GM12891 (cell line): ENCODE measurements at places on chromosomes 4 and X.
A peak's percentile ranks its signal among the peaks of the same experiment; 100 is the strongest.

DNA sequence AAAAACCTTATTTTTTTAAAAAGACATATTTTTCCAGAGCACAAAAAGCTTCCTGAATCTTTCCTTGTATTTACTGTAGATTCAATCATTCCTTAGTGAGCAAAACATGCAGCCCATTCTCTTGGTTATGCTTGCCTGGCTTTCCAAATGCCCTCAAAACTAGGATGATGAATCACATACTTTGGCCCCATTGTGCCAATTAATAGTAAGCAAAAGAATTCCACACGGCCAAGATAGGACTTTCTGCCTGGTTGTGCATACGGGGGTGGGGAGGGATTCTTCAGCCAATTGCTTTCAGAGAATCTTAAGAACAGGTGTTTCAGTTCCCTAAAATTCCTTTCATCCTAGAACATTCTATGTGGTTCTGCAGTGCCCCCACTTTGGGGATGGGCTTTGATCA lies 7.0 kb downstream of the RAI2 start:
- no peak for DNase-seq

- DNase-seq = no peak
These were observed 109.2 kb upstream of the OTUD4 start for GRCh38 chr4:145289403-145290076.

GRCh38 chr4:105633241-105633640 lies 75.2 kb downstream of the INTS12 start:
- DNase-seq = no peak

GRCh38 chr4:107870916-107871786 lies 46.4 kb downstream of the SGMS2 start:
- no peak for DNase-seq

DNA sequence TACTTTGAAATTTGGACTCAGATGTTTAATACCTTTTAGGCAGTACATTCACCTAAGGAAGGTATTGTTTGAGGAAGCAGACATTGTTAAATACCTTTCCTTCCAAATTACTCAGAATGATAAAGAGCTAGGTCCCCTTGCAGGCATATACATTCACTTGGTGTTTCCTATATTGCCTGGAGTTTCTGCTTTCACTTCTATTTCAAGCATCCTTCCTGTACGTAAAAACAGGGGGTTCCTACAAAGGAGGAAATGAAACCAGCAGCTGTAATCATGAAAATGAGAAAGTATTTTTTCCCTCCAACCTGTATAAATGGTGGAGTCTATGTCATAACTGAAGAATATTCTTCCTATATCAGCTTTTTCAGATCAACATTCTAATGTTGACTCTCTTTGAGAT lies 90.4 kb upstream of the RASGEF1B start:
- peak; percentile 14 for DNase-seq

DNA sequence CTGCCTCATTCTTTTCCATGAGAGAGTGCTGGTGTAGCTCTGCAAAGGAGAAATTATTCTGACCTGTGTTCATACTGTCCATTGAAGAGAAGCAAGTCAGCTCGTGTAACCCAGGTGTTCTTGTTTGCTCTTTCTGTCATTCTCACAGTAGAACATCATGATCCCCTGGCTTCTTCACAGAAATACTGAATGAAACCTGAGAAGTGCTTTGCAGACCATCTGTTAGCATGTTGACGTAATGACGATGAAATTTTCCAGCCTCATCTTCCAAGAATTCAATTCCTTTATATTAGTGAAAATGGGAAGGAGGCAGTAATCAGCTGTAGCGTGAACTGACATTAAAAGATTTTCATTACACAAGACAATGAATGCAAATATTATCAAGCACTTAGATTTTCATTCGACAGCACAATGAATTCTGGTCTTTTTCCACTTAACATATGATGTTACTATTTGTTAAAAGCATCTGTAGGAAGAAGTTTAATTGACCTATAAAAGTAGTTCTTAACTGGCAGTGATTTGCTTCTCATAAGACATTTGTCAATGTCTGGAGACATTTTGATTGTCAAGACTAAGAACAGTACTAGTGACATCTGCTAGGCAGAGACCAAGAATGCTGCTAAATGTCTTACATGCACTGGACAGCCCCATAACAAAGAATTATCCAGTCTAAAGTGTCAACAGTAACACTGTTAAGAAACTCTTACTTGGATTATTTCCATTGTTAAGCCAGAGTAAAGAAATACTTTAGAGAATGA lies 246.3 kb downstream of the BANK1 start:
- no peak for DNase-seq

- DNase-seq = no peak
These were observed 1.1 kb downstream of the FHL1 start for GRCh38 chrX:136148391-136148790.

DNA sequence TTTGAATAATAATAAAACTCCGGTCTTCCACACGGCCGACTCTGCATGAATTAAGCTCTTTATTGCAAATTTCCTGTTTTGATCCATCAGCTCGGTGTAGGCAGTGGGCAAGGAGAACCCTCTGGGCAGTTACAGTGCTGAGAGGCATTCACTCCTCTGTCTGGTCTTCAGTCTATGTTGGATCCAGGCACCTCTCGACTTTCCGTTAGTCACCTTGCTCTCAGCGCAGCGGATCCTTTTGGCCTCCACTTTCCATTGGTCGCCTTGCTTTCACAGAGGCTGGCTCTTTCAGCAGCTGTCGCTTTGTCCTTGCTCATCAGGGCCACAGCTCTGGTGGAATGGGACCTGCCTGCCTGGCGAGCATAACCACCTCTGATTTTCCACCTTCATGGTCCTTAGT lies 52.9 kb downstream of the TRMT44 start:
- no peak for DNase-seq

GRCh38 chr4:150491132-150492049 lies 90.6 kb upstream of the MAB21L2 start:
- DNase-seq = no peak

GRCh38 chrX:16155581-16156096 lies 11.6 kb upstream of the MAGEB17 start:
- no peak for DNase-seq

DNA sequence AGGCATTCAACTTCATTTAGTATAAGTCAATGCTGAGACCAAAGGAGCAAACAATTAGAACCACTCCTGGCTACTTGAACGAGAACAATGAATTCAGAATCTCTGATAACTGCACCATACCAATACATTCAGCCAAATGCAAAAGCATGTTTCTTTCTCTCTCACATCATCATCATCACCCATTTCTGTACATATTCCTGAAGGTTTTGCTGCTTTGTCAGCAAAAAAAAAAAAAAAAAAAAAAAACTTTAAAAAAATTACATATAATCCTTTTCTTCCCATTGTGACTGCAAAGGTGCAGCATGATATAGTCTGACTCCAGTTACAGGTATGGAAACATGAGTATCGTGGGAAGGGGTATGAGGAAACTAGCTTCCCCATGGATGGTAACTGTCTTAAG lies 35.6 kb downstream of the FBXW7 start:
- no peak for DNase-seq

DNA sequence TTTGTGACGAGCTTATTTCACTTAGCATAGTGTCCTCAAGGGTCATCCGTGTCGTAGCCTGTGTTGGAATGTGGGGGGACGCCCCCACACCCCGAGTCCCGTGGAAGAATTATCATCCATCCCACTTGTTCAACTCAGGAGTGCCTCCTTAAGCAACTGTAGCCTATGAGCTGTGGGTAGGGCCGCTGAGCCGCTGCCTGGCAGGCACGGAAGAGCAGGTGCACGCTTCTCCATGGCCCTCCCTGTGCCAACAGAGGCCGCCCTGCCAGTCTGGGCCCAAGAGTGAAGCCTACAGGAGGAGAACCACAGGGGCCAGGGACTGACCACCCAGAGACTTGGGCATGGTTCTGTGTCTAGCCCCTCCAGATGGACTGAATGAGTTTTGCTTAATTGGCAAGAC lies 2.3 kb upstream of the RGS12 start:
- DNase-seq = no peak

DNA sequence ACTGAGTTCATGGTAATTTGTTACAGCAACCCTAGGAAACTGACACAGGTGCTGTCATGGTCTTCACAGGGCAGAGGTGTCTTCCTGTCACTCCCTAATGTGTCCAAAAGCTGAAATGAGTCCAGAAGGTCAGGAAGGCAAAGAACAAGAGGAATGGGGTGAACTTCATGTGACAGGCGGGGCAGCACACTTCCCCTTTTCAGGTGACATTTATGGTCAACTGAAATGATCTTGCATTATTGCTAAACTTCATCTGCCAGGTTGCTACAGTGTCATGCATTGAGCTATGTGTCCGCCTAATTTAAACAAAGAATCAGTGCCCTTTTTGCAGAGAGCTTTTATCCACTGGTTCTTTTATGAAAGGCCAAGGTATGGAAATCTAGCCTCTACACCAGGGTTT lies 15.9 kb upstream of the CCDC149 start:
- DNase-seq = no peak

DNA sequence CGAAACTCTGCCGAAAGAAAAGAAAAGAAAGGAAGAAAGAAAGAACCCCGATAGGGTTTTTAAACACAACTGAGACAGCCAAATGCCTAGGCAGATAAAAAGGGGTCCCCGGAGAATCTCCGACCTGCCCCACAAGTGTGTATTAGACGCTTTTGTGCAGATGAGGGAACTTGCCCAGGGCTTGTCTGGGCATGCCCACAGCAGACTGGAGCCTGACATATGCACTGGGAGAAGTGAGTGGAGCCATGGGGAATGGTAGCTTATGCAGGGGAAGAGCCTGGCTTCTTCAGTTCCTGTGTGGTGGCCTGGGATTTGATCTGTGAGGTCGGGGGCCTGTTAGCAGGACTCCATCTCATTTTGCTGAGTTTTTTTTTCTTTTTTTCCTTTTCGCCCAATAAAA lies 199.0 kb downstream of the GPC3 start:
- DNase-seq = no peak

DNA sequence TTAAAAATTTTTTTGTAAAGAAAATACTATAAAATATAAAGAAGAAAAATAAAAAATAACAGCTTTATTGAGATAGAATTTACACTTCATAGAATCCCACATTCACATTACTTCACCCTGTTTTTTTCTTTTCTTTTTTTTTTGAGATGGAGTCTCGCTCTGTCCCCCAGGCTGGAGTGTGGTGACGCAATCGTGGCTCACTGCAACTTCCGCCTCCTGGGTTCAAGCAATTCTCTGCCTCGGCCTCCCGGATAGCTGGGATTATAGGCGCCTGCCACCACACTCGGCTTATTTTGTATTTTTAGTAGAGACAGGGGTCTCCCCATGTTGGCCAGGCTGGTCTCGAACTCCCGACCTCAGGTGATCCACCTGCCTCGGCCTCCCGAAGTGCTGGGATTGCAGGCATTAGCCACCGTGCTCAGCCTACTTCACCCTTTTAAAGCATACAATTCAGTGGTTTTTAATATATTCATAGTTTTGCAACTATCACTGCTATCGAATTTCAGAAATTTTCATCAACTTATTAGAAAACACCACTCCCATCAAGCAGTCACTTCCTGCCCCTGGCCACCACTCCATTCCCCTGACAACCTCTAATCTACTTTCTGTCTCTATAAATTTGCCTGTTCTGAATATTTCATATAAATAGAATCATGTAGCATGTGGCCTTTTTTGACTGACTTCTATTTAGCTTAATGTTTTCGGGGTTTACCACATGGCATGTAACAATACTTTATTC lies 48.7 kb downstream of the TMEM131L start:
- no peak for DNase-seq

- no peak for DNase-seq
These were observed 117.4 kb upstream of the AFF2 start for GRCh38 chrX:148382983-148383382.

GRCh38 chr4:6885953-6886557 lies 23.6 kb upstream of the TBC1D14 start:
- DNase-seq = no peak

- DNase-seq = peak; percentile 56
These were observed 41.1 kb upstream of the WDR1 start for GRCh38 chr4:10157478-10158332.

- no peak for DNase-seq
These were observed 105.4 kb downstream of the STK32B start for GRCh38 chr4:5156682-5157081.

DNA sequence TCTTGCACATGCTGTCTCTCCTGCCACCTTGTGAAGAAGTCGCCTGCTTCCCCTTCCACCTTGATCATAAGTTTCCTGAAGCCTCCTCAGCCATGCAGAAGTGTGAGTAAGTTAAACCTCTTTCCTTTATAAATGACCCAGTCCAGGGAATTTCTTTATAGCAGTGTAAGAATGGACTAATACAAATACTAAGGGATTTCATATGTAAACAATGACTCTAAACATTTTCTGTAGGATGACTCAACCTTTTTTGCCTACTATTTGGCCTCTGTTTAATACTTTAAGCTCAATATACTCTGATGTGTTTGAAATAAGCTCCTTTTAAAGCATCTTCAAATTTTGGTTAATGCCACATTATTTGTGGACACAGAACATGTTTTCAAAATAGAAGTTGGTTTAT lies 813.5 kb upstream of the SLIT2 start:
- DNase-seq = no peak

DNA sequence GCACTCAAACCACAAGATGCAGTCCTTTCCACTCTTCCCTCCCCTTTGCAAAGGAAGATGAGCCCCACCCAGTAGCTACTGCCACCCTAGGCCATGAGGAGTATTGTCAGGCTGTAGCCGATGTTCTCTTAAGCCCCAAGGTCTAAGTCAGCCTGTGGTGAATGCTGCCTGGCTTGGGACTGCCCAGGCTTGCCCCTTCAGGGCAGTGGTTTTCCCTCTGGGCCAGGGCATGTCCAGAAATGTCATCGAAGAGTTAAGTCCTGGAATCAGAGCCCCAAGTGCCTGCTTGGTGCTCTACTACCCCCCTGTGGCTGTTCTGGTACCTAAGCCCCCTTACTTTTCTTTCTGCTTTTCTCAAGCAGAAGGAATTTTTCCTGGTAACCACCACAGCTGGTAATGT lies 11.8 kb upstream of the PGK1 start:
- no peak for DNase-seq

GRCh38 chr4:722169-722725 lies 16.6 kb downstream of the PCGF3 start:
- DNase-seq = no peak

DNA sequence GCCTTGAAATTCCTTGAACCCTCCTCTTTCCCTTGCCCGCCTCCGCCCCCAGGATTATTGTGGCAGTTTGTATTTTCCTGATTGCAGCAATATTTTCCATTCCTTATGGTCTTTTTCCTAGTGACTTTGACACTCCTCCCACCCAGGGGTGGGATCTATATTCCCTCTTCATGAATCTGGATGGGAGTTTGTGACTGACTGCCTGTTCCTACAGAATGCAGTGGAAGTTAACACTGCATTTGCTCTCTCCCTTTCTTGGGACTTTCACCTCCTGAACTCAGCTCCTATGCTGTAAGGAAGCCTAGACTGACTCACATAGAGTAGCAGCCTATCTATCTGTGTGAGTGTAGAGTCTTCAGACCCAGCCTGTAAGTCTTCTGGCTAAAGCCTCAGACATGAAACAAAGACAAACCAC lies 2.2 kb downstream of the FUNDC2 start:
- DNase-seq = no peak

- DNase-seq = no peak
These were observed 259.3 kb upstream of the IGFBP7 start for GRCh38 chr4:57369446-57369845.

GRCh38 chr4:110344165-110344564 lies 131.8 kb upstream of the ENPEP start:
- DNase-seq = no peak
